Activated T-helper 1 cell treated with Interleukin-2 at 50 U/mL for 16 hours (primary cell): ENCODE measurements at places on chromosomes 3 and 15.
A peak's percentile ranks its signal among the peaks of the same experiment; 100 is the strongest.

DNA sequence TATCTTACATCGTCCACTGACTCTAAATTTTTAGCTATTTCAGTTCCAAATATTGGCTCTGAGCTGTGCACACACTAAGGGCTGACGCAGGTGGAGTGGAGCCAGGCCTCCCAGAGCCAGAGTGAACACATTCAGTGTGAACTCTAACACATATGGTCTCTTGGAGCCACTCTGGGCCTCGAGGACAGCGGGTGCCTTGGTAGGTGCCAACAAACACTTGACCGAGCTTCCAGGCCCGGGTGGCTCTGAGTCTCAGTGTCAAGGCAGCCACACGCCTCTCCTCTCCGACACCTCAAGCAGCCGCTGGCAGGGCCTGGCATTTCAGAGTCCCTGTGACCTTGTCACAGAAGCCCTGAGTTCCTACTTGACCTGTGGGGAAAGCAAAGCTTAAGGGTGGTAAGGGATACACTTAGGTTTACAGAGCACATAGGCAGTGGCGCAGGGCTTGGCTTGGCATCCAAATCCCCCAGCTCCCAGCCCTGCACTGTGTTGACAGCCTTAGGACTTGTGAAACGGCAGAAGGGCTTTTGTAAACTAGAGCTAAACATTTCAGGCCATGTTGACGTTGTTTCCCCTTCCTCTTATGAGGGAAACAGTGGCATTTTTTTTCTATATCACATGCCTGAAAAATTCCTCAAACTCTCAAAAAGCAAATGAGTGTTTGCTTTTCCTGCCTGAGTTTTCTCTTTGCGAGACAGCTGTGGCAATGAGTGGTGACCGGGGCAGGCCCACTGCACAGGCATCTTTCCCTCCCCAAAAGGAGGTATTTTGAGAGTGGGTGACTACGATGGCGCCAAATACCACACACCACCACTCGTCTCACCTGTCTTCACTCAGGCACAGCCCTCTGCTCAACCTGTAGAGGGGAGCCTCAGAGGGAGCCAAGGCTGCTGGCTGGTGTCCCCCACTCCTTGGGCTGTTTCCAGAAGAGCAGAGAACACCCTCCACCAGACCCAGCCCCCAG, 60.8 kb downstream of the DAPK2 start:
- no peak for DNase-seq

DNA sequence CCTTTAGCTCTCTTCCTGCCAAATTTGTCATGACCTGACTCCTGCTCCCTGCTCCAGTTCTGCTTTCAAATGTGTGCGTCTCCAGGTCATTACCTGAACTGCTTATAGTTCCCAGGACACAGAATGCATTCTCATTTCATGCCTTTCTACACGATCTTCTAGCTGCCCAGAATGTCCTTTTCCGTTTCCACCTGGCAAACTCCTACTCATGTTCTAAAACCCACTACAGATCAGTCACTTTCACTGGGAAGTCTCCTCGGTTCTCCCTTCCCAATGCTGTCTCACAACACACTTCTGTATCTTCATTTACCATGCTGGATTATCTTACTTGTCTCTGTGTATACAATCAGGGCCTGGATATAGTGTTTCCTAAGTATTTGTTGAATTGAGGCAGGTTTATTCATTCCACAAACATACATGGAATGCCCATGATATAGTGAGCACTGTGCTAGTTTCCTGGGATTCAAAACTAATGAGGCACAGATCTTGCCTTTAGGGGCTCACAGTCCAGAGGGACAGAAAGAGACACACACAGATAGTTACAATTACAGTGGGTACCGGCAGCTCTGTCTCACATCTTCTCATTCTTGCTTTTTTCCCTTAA, 1.6 kb upstream of the NOX5 start:
- DNase-seq: no peak

GRCh38 chr3:171996178-171996817, 43.1 kb upstream of the FNDC3B start:
- no peak for DNase-seq

DNA sequence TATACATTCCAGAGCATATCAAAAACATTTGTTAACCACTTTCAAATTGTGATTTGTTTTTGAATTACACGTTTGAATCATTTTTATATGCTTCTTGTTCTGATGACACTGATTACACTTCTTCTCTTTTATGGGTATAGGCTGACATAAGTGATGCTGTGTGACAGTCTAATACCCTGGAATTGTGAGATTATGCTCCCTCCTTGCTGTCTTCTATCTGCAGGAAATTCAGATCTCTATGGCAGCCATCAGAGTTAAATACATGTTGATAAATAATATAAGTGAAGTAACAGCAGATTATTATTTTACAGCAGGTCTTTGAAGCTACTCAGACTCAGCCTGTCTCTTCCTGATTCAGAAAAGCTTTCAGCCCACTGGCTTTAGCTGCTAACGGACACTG, 248.9 kb downstream of the ZMAT3 start:
- no peak for DNase-seq

- DNase-seq: no peak
Measured at GRCh38 chr3:71421820-71422566, 161.5 kb downstream of the FOXP1 start.

- no peak for DNase-seq
Measured at GRCh38 chr3:87359025-87359424, 82.6 kb upstream of the POU1F1 start.

DNA sequence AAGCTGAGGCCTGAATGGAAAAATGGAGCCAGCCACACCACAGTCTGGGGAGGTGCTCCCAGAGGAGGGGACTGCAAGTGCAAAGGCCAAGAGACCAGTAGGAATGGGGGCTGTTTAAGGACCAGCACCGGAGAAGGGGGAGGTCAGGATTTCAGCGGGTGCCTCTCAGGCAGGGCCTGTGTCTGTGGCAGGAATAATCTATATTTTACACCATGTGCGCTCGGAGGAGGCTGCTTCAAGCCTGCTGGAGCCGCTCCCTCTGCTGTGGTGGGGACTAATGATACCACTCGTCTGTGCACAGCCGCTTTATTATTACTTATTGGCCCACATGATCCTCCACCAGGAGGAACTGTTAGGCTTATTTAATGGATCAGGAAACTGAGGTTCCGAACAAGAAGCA, 45.3 kb downstream of the TPRA1 start:
- no peak for DNase-seq

DNA sequence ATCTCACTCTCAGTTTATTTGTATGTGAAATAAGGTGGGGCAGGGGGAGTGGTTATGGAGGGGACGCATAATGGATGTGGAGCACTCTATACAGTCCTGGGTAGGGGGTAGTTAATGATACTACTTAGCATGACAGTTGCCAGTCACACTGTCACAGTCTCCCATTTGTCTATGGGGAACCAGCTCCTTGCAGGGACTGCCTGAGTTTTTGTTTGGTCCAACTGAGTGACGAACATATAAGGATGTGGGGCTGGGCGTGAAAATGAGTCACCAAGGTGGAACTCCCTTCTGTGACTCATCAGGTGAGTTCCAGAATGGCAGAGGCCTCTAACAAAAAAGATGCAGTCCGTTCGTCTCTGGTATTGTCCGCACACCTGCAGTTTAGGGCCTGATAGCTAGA, 235.3 kb upstream of the ST8SIA2 start:
- peak; percentile 4 for DNase-seq

DNA sequence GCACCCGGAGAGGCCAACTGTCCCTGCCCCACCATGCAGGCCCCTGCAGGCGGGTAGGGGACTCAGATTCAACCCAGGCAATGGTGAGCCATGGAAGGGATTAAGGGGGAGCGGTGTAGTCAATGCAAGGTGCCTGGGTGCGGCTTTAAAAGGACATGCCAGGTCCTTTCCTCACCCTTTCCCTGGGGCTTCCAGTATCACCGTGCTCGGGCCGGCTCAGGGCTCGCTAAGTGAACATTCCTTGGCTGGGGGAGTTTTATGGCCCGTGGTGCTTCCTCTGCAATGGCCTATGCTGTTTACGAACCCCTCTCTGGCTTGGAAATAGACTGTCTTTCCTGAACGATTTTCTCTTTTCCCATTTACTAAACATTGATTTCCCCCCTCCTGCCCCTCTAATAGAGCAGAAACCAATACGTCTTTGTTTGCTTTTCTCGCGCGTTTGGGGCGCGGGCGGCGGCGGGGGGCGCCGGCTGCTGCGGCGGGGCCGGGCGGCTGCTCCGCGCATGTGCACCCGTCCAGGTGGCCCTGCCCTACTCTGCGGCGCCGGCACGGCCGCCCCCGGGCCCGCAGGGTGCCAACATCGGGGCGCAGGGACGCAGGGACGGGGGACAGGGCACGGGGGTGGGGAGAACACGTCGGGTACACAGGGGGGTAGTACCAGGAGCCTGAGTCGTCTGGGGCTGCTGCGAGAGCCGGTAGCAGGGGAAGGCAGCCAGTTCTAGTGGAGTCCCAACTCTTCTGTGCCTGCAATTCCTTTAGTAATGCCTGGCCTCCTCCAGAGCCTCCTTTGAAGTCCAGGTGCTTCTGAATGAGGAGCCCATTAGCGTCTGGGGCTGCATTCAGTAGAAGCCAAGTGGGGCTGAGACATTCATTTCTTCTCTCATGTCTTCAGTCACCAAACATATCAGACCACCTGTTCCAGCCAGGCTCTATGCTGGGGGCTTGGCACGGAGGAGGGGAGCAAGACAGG, 26.9 kb upstream of the CACNA2D2 start:
- DNase-seq: no peak

GRCh38 chr3:197546307-197547085, 9.3 kb downstream of the BDH1 start:
- no peak for DNase-seq

DNA sequence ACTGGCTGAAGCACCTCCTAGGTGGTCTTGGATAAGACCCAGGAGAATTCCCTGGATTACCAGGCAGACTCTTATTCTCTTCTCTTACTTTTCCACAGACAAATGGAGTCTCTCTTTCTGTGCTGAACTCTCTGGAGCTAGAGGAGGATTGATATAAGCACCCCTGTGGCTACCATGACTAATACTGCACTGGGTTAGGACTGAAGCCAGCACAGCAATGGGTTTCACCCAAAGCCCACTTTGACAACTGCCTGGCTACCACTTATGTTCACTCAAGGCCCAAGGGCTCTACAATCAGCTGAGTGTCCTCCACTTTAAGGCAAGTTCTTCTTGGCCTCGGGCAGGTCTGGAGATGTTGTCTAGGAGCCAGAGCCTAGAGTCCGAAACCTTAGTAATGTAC, 225.5 kb downstream of the DIPK2A start:
- no peak for DNase-seq

- no peak for DNase-seq
Measured at GRCh38 chr3:185929192-185930151, 8.3 kb downstream of the TRA2B start.

- DNase-seq: no peak
Measured at GRCh38 chr3:130711565-130712324, 34.9 kb downstream of the PIK3R4 start.

GRCh38 chr15:100627789-100628395, 25.5 kb downstream of the ASB7 start:
- peak; percentile 36 for DNase-seq

GRCh38 chr15:34437687-34438086, at the start of gene GOLGA8A:
Gene GOLGA8A, minus strand, starts transcription at chr15:34437808. Its CDS starts 48,117 bp downstream, at chr15:34389691.
- peak; percentile 79 for DNase-seq

GRCh38 chr3:42014921-42015533, 53.1 kb upstream of the ULK4 start:
- DNase-seq: no peak

DNA sequence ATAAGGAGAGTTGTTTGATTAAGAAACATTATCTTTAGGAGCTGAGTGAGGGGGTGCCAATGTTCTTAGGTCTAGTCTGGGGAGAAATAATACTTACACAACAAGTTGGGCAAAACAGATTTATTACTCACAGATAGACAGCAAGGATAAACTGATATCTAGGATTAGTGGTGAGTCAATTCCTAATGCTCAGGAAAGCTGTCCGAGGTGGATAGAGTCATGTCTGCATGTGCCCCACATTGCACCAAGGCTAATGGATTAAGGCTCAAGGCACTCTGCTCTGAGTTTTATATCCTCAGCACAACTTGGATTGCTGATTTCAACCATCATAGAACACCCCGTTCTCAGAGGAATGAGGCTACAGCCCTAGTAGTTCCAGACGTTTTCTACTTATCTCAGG, 1042.3 kb downstream of the OTOL1 start:
- no peak for DNase-seq

DNA sequence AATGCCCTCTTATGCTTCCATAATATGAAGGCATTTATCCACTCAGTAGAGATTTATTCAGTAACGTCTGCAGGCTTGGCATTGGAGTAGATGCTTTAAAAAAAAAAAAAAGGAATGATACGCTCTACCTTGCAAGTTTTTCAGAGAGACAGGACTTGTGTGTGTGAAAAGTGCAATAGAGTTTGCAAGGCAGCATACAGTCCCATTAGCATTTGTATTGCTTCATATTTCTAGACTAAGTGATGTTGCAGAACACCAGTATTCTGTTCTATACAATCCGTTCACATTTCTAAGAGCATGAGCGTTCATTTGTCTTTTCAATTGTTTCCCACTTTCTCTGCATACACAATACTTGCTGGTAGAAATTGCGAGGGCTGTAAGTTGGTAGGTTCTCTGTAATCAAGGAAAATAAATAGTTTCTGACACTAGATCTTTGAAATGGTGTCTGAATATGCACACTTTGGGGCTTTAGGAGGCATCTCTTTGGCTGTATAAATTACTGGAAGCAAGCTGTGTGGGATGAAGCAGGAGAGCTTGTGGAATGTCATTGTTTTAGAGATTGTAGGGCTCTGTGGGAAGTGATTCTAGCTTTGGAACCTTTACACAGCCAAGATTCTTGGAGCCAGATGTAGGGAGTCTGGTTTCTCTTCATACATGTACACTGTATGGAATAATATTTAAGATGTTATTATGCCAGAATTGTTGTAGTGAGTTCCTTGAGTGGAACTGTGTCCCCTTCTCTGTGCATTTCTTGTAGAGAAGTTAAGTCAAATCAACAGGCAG, 262.7 kb downstream of the FEZF2 start:
- DNase-seq: no peak

GRCh38 chr3:35484929-35485530, 154.3 kb upstream of the ARPP21 start:
- no peak for DNase-seq

- DNase-seq: no peak
Measured at GRCh38 chr3:111861391-111861790, 2.3 kb downstream of the PHLDB2 start.

- no peak for DNase-seq
Measured at GRCh38 chr3:124800511-124801258, 70.4 kb downstream of the UMPS start.

DNA sequence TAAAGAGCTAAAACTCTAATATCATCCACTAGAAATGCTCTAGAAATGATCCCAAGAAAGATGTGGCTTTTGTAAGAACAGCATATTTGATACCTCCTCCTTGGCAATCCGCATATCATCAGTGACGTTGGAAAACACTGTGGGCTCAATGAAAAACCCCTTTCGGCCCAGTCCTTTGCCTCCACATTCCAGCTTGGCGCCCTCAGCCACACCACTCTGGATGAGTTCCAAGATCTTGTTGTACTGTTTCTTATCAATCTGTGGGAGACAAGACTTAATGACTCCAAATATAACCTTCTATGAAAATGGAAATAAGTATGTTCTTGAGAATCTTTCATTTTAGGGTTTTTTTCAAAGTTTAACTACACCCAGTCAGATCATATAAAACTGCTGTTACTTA, 103.6 kb downstream of the ALDH1A2 start:
- DNase-seq: no peak

GRCh38 chr15:58981808-58982475, 5.5 kb upstream of the RNF111 start:
- DNase-seq: no peak
